Fibroblast of skin of left quadriceps (primary cell): ENCODE measurements at places on chromosomes 11 and 22.
A peak's percentile ranks its signal among the peaks of the same experiment; 100 is the strongest.

GRCh38 chr22:36387709-36387958, 133 bp downstream of the MYH9 start:
- no peak for DNase-seq

DNA sequence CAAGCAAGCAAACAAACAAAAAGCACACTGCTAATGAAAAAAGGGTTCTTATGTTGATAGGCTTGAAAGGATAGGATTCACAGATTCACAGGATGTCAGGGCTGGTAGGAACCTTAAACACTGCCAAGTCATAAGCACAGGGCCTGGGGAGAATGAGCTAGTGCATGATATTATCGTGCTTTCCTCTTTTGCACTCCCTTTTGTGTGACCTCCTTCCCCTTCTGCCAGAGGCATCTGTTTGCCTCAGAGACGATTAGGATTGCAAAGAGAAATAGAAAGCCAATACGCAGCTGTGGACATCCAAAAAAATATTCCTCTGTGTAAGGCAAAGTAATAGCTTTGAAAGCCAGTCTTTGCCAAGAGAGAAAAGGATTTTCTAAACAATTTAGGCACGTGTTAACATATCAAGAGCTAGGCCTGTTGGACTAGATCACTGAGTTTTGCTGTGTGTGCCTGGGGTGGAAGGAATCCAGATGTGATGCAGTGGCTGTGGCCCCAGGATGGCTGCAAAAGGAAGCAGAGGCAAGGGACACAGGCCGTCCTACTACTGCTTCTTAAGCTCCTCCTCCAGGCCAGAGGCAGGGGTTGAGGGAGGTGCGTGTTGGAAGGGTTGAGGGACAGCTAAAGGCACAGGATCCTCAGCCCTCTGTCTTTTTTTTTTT, 30.6 kb downstream of the MCHR1 start:
- DNase-seq: no peak

DNA sequence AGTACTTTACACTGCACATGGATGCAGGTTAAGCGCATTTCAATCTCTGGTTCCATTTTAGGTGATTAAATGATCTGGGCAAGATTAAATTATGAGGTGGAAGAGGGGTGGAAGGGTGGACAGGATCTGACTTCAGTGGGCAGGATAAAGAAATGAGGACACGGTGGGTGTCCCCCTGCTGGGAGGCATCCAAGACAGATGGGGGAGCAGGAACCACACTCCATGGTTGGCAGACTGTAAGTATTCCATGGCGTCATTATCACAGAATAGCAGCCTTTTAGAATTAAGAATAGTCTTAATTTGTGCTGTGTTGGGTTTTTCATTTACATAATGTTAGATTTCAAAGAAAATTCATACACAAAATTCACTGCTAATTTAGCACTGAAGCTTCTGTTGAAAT, 7.6 kb upstream of the SORL1 start:
- no peak for DNase-seq

DNA sequence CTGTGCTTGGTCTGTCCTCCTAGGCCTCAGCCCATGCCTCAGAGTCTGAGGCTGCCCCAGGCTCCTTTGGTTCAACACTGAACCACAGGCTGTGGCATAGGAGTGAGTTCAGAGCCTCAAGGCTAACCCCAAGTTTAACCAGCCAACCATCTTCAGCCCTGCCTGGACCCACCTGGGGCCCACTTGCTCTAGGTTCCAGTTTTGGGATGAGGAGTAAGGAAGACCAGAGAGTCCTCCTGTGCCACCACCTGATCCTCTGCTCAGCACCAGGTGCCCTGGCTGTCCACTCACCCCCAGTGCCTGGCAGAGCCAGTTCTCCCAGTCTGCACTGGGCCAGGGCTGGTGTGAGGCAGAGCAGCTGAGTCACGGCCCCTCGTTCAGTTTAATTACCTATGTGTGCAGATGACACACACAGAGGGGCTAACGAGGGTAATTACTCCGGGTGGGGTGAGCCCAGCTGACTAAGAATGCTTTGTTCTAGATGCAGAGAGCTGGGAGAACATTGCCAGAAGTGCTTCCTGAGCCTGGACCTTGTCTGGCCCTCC, 12.0 kb upstream of the TMPRSS13 start:
- DNase-seq: no peak

GRCh38 chr11:79332017-79332416, 108.8 kb downstream of the TENM4 start:
- DNase-seq: no peak

- no peak for DNase-seq
Observed at GRCh38 chr11:79906164-79906563, 465.3 kb upstream of the TENM4 start.

GRCh38 chr11:86919557-86920210, 35.5 kb downstream of the FZD4 start:
- peak; percentile 63 for DNase-seq

GRCh38 chr22:28072066-28072465, 153.0 kb upstream of the PITPNB start:
- DNase-seq: no peak

DNA sequence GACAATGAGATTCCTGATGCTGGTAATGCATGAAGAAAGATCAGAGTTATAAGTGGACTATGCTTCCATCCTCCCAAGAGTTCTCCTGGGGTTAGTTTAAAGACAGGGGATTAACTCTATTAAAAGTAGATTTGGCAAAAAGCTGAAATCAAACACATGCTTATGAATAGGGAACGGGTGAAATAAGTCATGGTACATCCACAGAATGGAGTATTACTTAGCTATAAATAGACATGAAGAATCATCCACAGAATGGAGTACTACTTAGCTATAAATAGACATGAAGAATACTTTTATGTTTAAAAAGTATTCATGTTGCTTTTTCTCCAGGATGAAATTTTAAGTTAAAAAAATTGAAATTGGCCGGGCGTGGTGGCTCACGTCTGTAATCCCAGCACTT, 596.4 kb upstream of the B3GAT1 start:
- DNase-seq: no peak

- DNase-seq: no peak
Observed at GRCh38 chr11:62721994-62722393, 5.3 kb downstream of the HNRNPUL2 start.

DNA sequence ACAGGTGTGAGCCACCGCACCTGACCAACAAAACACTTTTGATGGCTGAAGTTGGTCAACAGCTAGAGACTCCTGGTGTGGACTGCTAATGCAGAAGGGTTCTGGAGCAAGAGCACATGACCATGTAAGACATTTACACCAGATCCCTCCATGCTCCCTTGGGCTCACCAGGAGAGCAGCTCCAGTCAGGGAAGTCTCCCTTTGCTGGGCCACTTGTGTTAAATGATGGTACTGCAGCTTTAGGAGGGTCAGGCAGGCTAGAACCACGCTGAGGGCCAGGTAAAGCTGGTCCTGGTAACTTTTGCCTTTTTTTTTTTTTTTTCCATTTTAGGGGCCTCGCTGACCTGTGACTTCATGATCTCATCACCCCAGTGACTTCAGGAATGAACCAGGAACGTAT, 146.4 kb downstream of the FBXO7 start:
- DNase-seq: no peak

DNA sequence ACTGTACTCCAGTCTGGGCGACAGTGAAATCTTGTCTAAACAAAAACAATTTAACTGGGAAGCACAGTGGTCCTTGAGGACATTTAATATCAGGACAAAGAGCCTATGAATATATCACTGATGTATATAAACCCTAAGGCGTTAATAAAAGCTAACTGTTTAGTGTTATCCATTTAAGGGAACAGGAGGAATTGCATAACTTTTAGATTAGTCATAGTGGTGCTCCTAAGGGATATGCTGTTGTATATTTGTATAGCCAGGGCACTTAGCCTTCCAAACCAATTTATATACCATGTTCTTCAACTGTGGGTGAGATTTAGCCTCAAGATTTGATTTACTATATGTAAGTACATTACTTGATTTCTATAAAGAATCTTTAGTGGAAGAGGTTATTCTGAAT, 3.0 kb upstream of the CHEK1 start:
- peak; percentile 28 for DNase-seq

DNA sequence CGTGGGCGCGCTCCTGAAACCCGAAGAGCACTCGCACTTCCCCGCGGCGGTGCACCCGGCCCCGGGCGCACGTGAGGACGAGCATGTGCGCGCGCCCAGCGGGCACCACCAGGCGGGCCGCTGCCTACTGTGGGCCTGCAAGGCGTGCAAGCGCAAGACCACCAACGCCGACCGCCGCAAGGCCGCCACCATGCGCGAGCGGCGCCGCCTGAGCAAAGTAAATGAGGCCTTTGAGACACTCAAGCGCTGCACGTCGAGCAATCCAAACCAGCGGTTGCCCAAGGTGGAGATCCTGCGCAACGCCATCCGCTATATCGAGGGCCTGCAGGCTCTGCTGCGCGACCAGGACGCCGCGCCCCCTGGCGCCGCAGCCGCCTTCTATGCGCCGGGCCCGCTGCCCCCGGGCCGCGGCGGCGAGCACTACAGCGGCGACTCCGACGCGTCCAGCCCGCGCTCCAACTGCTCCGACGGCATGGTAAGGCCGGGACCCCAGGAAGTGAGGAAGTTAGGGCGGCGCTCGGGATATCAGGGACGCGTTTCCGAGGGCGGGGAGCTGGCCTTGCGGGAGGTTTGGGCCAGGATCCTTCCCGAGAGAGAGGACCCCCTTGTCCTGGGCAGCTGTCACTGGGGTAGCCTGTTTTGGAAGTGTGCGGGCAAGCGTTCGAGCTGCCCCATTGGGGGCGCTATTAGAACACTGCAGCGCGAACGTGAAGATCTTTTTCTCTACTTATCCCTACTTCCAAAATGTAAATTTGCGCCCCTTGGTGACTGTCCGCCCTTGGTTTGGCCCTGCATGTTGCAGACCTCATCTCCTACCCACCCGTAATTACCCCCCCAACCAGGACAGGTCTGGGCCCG, 796 bp downstream of the MYOD1 start:
- no peak for DNase-seq

GRCh38 chr11:109071712-109072524, 350.1 kb upstream of the C11orf87 start:
- DNase-seq: peak; percentile 51

DNA sequence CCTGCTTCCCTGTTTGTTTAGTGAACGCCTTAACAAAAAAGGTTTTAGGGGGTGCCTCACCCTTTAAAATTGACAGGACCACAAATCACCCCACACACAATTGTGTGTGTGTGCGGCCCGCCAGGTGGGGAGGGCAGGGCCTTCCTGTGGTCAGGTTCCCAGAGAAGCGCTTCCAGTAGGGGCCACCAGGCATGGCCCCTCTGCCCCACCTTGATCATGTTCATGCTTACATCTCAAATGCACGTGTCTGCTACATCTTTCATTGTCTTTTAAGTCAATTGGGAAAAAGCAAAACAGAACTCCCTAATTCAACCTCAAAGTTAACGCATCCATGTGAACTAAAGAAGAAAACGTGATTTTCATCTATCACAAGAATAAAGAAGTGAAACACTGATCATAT, 1335.3 kb downstream of the TBC1D22A start:
- no peak for DNase-seq

- peak; percentile 3 for DNase-seq
Observed at GRCh38 chr11:113373306-113373705, 14.3 kb upstream of the ANKK1 start.

DNA sequence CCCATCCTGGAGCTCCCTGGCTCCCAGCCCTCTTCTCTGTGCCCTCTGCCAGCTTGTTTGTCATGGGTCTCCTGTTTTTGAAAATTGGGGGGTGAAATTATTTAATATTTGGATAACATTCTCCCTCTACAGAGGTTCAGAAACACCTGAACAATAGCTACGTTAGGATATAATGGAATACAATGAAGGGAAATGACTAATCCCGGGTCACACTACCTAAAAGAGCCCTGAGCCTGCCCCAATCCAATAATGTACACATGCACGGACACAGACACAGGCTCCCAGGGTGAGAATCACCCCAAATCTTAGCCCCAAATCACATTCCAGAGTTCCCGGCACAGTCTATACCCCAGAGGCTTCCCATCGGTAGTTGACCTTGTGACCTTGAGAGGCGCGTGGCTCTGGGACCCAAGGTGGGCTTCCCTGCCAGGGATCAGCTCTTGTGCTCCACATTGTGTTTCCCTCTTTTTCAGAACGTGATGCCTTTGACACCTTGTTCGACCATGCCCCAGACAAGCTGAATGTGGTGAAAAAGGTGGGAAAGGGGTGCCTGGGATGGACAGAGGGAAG, 135.5 kb downstream of the PARVA start:
- no peak for DNase-seq

- peak; percentile 80 for DNase-seq
Observed at GRCh38 chr11:123473941-123474677, 44.0 kb downstream of the GRAMD1B start.

- DNase-seq: no peak
Observed at GRCh38 chr22:47600791-47601625, 838.6 kb downstream of the TBC1D22A start.

DNA sequence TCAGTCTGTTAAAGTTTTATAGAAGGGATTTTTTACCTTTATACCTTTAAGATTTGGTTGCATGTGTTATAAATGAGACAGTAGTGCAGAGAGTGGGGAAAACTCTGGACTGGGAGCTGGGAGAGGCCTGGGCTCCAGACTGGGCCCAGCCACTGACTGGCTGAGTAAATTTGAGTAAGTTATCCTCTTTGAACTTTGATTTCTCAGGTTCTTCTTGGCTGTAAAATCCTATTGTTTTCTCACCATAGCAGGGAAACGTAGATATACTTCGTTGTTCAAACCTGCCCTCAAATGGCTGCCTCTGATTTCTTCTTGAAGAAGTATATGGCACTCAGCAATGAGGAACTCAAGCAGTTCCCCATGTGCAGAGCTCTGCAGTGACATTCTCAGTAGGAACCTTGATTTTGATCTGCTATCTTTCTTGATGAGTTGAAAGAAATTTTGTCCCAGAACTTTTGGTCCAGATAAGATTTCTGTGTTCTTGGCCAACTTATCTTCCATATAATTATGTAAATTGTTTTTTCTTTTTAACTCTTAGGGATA, 8.8 kb downstream of the BMAL1 start:
- DNase-seq: no peak

DNA sequence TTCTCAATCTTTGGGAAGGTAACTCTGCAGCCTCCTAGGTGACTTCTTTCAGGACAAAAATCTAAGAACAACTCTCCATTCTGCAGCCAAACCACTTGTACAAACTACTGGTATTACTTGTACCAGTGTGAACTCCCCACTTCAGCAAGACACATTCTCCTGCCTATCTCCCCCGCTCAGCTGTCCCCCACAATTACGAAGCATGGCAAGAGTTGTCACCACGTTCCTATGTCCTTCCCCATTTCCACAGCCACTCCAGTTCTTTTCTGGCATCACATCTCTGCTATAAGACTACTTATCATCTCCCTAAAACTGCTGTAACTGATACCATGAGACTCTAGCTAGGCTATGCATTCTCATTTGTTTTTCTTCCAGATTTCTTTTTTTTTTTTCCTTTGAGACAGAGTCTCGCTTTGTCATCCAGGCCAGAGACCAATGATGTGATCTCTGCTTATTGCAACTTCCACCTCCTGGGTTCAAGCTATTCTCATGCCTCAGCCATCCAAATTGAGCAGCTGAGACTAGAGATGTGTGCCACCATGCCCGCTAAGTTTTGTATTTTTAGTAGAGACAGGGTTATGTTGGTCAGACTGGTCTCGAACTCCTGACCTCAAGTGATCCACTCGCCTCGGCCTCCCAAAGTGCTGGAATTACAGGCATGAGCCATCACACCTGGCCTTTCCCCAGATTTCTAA, 71.9 kb upstream of the CDON start:
- no peak for DNase-seq

GRCh38 chr11:75931124-75931523, 116.1 kb downstream of the UVRAG start:
- no peak for DNase-seq
